ENCODE measurements at places on chromosomes 4 and X.

GRCh38 chr4:89303814-89304388 is 3.7 kb downstream of the GPRIN3 start:
- no peak for DNase-seq

DNA sequence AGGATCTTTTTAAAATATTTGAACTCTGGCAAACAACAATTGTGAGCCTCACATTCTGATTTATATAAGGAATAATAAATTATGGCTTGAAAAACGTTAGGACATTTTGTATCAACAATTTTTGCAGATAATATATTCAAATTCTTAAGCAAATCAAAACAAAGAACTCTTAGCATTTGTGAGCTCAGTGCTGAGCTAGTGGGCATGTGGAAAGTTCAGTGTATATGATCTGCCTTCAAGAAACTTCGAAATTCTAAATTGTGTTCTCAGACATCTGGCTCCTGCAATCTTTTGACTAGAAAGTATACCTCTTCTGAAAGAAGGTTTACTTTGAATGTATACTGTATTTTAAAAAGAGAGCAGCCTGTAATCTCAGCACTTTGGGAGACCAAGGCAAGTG is 122.3 kb upstream of the NEIL3 start:
- no peak for DNase-seq

GRCh38 chr4:160038615-160039014 is 935.7 kb downstream of the RAPGEF2 start:
- no peak for DNase-seq

GRCh38 chr4:81796790-81797528 is 325.3 kb upstream of the RASGEF1B start:
- no peak for DNase-seq

DNA sequence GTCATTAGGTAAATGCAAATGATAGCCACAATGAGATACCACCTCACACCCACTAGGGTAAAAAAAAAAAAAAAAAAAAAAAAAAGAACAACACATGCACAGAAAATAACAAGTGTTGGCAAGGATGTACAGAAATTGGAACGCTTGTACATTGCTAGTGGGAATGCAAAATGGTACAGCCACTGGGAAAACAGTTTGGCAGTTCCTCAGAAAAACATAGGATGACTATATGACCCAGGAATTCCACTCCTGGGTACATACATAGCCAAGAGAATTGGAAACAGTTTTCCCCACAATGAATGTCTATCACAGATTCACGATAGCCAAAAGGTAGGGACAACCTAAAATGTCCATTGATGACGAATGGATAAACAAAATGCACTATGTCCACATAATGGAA is 161.3 kb upstream of the MAMLD1 start:
- no peak for DNase-seq

GRCh38 chr4:58761563-58761962 is 1651.4 kb upstream of the IGFBP7 start:
- no peak for DNase-seq

DNA sequence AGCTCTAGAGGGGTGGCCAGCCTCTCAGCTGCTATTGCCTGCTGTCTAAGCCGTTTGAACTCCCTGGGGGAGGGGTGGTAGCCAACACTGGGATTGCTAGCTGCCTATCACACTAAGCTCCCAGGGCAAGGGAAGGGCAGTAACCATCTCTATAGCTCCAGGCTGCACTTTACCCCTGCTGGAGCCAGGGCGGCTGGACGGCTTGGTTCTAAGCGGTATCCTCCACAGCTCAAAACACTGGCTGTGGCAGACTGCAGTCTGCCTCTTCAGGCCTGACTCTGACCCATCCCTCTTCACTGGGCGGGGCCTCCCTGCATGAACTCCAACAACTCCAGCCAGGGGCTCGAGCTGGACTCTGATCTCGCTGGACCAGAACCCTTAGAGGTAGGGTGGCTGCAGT is 55.3 kb upstream of the GNRHR start:
- DNase-seq = no peak

- no peak for DNase-seq
Measured at GRCh38 chrX:45447995-45448394, 247.3 kb upstream of the DIPK2B start.

DNA sequence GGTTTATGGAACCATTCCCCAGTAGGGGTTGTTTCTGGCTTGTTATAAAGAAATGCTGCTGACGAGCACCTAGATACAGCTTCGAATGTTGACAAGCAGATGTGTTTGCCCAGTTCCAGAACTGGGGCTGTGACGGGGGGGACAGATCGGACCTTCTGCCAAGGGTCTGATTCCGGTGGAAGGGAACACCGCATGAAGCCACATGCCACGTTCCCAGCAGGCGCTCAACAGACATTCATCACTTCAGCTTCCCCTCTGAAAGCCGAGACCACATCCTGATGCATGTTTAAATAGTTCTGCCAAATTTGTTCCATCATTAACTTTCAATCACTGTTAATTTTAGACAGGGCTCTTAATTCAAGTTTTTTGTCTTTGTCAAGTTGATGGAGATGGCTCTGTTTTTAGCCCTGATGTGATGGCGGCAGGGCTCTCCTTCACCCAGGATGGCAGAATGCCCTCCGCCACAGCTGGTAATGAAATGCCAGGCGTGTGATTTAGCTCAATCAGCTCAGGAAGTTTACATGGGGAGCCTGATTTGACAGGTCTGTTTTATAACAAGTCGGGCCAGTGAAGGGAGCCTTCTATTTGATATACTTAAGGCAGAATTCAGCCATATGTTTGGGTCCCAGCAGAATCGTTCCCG is 57.4 kb downstream of the PSAPL1 start:
- DNase-seq = no peak

DNA sequence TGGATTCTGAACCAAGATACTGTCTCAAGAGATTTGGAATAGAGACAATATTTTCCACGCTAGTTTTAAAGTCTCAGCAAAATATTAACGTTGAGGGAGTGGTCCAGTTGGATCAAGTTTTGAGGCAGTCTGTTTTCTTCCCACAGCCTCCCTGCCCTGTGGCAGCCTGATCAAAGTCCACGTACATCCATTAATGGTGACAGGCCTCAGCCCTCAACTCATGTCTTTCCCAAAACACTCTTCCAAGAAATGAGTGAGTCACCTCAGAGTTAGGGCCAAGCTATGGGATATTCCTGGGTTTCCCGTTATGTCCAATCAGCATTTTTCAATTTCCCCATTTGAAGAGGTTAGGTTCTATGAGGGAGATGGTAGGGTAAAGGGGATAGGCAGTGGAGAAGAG is 28.5 kb downstream of the EGFL6 start:
- no peak for DNase-seq

DNA sequence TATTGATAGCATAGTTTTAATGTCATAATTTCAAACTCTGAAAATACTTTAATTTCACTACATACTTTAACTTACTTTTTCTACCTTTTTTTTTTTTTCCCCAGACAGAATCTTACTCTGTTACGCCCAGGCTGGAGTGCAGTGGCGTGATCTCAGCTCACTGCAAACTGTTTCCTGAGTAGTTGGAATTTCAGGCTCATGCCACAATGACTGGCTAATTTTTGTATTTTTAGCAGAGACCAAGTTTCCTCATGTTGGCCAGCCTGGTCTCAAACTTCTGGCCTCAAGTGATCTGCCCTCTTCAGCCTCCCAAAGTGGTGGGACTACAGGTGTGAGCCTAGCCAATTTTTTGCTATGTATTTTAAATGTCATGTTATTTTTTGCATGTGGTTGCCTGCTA is 741.6 kb downstream of the TRAM1L1 start:
- no peak for DNase-seq

GRCh38 chrX:74613370-74614092 is 893 bp downstream of the RLIM start:
- DNase-seq = peak; percentile 8

GRCh38 chrX:140508958-140509357 is 4.1 kb upstream of the SOX3 start:
- DNase-seq = no peak

DNA sequence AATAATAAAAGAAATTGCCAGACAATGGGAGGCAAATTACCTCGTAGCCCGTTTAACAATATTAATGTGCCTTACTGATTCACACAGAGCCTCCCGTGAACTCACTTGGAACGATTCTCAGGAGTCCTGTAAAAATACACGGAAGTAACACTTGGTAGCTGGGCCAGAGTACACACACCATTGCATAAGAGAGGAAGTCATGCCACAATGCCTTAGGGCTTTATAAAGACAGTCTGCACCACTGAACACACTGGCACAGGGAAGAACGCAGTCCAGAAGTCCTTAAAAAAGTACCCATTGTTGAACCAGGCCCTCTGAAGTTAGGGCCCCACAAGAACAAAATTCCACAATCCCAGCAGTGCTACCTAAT is 15.1 kb downstream of the SLC2A9 start:
- peak; percentile 46 for DNase-seq

- DNase-seq = no peak
Measured at GRCh38 chr4:140968371-140968770, 164.9 kb downstream of the RNF150 start.

GRCh38 chr4:53461244-53461643 is 83.8 kb downstream of the FIP1L1 start:
- no peak for DNase-seq

DNA sequence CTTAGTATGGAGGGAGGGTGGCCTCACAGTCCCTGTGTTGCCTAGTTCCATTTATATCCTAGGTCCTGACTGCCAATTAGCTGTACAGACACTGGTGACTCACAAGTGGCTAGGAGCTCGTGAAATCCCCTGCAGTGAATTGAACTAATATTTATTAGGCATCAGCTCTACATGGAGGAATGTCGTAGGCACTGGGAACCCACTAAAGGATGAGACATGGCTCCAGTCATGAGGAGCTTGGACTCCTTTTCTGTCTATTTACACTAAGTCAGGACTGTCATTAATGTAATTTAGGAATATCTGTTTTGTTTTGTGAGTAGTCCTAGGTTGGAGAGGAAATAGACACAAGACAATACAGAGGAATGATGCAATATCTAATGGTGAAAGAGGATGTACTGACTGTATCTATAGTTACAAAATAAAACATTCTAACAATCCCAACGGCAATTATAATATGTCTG is 67.7 kb downstream of the MID1IP1 start:
- no peak for DNase-seq

GRCh38 chr4:8204576-8205227 is 5.6 kb downstream of the SH3TC1 start:
- DNase-seq = no peak

DNA sequence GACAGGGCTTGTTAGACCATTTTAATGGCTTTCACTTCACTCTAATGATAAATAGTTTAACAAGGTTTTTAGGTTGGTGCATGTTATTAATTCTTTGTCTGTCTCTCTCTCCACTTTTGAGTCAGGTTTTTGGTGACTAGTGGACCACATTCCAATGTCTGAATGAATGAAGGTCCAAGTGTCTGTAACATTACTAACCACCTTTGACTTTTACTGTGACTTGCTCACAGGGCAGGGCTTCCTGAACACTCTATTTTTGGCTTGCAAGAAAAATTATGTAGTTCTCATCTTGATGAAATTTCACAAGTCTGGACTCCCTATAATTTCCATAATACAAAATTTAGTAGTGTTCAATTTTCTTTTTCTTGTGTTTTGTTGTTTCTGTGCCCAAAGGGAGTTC is 78.9 kb upstream of the BMPR1B start:
- DNase-seq = no peak

DNA sequence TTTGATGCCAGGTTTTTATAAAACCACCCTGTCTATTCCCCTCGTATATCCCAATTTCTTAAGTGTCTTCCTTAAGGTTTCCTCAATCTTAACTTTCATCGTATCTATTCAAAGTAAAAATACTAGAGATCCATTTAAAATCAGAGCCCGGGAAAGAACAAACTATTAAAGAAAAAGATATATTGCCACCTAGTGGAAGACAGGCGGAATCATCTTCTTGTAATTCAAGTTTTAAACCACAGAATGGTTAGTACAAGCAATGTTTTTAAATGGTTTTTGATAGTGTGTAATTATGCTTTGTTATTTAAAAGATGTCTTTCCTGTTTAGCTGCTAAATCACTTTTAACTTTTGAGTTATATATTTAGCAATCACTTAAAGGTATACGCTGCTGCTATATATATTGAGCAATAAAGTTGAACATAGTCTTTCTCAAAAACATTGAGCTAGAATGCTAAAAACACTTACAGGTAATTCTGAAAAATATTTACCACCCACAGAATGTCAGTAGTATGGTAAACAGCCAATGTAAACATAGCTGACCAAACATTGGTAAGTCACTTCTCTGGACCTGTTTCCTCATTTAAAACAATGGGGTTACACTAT is 18.2 kb downstream of the PRDM8 start:
- DNase-seq = no peak

DNA sequence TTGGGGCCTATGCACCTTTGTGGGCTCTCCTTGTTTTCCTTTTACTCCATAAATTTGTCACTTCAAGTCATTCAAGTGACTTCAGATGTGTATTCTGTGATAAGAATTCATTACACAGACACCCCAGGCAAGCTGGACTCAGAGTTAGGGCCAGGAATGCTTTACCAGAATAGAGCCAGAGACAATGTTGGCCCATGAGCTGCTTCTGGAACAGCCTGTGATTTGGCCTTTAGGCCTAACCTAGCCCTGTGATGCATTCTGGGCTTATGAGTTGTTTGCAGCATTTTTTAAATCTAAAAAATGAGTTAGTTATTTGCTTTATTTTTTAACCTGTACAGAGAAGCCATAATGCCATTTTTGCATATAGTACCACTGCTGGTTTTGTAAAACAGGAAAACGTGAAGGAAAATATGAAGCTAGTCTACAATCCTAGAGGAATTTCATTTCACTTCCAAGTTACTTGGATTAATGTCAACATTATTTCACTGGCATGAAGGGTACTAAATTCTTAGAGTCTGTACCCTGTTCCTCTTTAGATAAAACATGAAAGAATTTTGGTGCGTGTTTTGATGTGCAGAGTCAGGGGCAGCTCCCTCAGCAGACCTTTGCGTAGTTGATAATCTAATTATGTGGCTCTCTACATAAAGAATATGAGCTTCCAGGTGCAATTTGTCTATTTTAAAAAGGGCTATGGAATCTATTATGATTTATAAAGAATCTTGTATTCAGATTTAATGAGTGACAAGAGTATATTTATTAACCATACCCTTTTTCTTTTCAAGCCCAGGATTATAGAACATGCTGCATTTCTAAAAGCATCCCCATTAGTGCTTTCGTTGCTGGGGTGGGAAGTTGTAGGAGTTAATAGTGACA is 84.7 kb downstream of the ARHGAP10 start:
- DNase-seq = no peak

DNA sequence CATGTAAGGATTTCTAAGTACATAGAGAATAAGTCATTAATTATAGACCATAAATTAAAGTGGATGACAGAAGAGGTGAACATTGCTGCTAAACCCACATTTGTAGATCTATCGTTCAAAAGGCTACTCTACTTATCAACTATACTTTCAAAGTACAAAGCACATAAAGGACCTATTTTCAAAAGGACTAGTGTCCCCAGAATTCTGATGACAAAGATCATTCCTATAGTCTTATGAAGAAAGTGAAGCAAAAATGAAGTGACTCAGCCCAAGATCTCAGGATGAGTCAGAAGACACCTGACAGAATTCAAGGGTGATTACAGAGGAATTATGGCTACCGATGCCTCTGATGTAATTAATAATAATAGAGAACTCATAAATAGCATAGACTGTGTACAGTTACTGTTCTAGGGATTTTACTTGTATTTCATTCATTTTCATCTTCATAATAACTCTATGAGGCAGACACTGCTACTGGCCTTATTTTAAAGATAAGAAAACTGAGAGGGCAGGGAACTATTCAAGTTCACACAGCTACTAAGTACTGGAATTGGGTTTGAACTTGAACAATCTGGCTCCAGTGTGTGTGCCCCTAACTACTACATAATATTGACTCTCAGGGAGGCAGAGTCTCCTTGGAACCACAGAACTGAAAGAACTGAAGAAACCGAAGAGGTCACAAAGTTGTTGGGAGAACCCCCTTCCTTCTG is 17.1 kb downstream of the USP46 start:
- DNase-seq = peak; percentile 20

GRCh38 chr4:18735740-18736268 is 714.2 kb upstream of the LCORL start:
- DNase-seq = no peak
